ENCODE measurements at places on chromosomes 6 and 20. TPM values are rescaled to one million over a fixed set of nuclear protein-coding genes. Genes with fewer than 3 reads are reported as not detected.

DNA sequence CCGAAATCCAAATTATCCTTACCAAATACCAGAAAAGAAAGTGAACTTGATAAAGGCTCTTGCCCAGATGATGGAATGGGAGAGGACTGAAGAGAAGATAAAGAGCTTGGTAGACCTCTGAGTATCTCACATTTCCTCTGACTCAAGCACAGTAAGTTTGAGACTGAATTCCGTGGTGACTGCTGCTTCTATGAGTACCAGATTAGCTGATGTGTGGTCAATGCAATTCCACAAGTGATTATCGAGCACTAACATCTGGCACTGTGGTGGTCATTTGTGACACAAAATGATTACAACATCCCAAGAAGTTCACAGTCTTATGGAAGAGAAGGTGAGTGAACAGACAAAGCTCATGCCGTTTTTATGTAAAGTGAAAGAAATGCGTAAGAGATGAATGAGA lies 2.6 kb upstream of the RPS6KA2 start:
- DNase-seq: no peak

DNA sequence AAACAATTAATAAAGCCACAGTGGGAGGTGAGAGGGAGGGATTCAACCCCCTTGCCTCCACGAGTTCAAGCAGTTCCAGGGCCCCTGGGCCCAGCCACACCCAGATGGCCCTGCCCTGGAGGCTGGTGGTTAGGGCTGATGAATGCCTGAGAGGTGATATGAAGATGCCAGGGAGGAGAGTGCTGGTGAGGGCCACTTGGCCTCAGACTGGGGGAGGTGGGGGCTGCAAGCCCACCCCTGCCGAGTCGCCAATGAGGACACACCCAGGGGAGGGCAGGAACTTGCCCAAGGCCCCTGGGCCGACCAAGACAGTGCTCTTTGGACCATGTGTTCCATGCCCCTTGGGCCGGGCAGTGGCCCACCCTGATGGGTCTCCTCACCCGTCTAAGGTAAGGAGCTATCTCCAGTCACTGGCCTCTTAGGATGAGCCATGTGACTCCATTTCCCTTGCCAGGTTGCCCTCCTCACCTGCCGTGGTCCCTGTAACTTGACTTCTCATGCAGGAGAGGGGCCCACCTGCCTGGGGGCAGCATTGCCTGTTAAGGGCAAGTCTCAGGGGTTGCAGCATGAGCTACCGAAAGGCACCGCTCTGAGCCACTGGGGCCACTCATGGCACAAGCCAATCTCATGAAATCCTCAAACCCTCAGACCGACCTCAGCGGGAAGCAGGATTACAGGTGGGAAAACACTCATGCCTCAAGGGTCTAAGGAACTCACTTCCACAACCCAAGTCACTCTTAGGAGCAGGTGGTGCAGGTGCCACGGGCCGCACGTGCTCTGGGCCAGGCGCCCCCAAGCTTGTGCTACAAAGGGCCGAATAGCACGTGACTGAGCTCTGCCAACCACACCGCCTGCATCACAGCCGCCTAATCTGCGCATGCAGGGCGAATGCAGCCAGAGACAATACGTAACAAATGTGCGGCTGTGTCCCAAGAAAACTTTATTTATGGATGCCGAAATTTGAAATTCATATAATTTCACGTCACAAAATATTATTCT lies 147.4 kb upstream of the MLN start:
- DNase-seq: no peak

DNA sequence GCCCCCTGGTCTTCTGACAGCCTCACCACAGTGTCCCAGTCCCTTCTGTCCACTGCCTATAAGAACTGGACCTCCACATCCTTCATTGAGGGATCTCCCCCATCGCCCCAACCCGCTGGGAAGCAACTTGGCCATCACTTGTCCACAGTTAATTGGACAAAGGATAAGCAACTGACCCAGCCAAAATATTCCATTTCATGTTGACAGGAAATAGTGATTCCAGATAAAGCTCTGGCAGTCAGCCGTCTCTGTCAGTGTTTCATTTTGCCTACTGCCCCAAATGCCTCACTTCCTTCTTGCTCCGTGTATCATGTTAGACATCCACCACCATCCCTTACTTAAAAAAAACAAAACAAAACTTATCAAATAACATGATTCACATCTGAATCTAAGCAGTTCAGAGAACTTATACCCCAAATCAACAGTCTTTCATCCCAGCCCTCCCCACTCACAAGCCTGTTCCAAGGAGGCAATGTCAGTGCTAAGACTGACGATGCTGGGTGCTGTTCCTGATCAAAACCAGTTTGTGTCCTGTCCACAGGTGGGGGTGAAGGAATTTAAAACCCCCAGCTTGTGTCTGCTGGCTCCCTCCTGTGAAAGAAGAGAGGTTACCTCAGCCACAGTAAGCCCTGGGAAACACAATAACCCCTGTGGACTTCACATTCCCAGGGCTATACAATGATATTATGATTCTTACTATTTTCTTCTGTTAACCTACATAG lies 162.5 kb downstream of the WDR27 start:
- no peak for DNase-seq

DNA sequence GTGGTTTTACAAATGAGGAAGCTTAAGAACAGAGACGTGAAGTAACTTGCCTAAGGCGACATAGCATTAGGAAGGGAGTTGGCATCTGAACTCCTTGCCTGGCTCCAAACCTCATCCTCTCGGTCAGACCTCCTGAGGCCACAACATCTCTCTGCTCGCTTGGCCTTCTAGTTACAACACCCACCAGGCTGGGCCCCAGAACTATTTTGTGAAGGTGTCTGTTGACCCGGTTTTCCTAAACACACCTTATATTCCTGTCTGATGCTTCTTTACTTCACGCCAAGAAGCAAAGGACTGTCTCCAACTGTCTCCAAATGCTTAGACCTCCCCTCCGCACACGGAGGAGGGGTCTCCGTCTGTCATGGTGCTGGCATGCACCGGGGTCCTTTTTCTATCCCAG lies 326.6 kb downstream of the THBS2 start:
- no peak for DNase-seq

The PRSS16 gene
- total RNA-seq: not detected

- DNase-seq: no peak
These were observed 94.1 kb downstream of the PRDM1 start for GRCh38 chr6:106180208-106180607.

DNA sequence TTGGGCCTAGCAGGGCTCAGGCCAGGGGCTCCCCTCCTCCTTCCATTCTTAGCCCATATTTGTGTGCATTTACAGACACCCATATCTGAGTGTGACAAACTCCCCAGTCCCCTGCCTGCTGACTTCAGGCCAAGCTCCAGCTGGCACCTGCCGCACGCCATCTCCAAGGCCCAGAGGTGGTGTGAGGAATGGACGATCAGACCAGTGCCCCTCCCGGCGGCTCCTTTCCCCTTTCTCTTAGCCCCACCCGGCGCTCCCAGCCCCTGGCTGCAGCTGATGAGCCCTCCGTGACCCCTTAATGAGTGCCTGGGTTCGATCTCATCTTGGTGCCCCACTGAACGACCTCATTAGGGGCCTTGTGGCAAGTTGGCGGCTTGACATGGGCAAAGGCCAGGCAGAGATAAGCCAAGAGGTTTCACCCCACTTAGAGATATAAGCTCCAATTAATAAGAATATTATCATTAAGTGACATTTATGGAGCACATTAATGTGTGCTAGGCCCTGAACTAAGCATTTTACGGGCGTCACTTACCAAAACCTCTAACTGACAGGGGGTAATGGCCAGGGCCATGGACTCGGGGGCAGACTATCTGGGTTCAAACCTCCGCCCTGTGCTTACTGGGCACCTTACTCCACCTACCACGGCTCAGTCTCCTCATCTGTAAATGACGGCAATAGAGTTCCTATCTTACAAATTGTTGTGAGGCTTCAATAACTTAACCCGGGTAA lies 17.5 kb downstream of the ADA start:
- no peak for DNase-seq

The IL17F gene
- not detected for total RNA-seq

- DNase-seq: no peak
These were observed 295.3 kb downstream of the PRL start for GRCh38 chr6:22001396-22002027.

GRCh38 chr6:91276315-91276714 lies 689.4 kb upstream of the MAP3K7 start:
- DNase-seq: no peak

The ISM1 gene
- 0.65 TPM for total RNA-seq

The KHDC1L gene
- total RNA-seq: not detected

DNA sequence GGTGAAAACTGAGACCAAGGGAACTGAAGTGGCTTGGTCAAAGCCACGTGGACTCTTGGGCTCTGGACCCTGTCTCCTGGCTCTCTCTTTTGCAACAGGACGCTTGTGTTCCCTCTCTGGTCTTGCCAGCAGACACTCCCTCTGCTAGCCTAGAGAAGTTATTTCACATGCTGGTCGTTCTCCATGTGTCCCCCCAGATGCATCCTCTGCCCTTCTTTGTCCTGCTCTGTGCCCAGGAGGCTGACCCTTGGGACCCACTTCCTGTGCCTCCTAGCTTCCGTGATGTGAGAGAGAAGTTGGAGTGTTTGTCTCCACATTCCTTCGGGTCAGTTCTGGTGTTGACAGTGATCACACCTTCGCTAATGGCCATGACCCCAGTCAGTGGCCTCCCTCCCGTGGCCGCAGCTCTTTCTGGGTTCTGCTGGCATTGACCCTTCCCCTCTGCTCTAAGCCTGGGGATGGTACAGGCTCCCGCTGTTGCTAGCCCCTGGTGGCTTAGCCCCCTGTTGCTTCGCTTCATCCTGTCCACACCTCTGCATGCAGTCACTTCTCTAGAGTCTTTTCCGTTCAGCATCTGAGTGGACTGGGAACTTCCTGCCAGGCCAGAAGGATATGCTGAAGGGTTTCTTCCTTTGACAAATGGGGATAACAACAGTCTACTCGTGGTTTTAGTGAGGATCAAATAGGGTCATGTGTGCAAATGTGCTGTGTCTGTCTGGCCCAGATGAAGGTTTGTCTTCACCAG lies 70.1 kb upstream of the BMP2 start:
- DNase-seq: no peak

GRCh38 chr20:1094751-1095150 lies 23.7 kb upstream of the PSMF1 start:
- DNase-seq: no peak

DNA sequence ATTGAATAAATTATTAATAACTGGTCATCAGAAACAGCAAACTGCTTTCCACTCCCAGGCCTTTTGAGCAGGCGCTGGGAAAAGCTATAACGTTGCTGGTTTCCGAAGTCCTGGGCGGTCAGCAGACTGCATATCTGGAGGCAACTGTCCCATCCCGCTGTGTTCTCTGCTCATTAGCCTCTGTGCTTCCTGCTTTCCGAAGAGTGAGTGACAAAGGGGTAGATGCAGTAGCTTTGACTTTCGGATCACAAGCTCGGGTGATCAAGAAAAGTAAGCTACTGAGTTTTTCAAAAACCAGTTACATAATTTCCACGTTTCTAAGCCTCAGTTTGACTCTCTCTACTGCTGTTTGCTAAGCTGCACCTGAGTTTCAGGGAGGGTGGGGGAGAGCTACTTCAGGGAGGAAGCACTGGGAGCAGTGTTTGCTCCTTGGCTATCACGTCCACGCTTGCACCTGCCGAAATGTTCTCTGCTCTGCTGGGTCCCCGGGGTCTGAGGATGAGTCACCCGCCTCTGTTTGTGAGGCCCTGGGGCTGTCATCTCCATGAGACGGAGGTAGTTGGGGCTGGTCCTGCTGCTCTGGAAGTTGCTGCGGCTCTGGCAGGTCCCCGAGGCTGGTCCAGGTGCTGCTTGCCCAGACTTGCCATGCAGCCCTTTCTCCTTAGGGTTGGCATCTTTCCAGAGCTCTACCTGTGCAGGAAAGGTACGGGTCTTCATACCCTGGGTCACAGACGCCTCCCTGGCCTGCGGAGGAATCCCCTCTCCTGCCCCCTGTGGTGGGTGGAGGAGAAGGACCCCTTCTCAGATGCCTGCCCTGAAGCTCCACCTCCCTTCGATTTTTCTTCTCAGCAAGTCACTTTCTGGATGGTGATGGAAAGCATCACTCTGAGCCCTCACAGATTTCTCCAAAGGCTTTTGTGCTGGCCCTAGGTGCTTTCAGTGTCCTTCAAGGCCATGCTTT lies 220.0 kb downstream of the QKI start:
- no peak for DNase-seq

DNA sequence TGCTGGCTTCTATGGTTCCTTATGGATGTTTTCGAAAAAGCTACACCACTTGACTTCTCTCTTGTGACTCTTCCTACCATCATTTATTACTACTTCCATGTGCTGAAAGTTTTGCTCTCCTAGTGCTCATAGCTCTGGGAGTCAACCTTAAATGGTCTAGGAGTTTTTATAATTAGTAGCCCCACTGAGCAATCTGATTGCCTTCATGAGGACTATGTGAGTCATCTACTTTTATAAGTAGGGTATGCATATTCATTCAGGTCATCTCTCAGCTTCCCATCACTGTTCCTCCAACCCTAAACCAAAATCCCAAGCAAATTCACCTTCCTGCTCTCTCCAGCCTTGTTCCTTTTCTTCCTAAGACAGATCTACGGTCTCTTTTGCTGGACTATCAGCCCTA lies 17.4 kb upstream of the FAXC start:
- DNase-seq: no peak

GRCh38 chr20:4853004-4853403 lies 131.3 kb downstream of the PRND start:
- no peak for DNase-seq

The RIMS4 gene
- 0.13 TPM for total RNA-seq

- no peak for DNase-seq
These were observed 3.4 kb downstream of the PTPRT start for GRCh38 chr20:43186312-43186711.

DNA sequence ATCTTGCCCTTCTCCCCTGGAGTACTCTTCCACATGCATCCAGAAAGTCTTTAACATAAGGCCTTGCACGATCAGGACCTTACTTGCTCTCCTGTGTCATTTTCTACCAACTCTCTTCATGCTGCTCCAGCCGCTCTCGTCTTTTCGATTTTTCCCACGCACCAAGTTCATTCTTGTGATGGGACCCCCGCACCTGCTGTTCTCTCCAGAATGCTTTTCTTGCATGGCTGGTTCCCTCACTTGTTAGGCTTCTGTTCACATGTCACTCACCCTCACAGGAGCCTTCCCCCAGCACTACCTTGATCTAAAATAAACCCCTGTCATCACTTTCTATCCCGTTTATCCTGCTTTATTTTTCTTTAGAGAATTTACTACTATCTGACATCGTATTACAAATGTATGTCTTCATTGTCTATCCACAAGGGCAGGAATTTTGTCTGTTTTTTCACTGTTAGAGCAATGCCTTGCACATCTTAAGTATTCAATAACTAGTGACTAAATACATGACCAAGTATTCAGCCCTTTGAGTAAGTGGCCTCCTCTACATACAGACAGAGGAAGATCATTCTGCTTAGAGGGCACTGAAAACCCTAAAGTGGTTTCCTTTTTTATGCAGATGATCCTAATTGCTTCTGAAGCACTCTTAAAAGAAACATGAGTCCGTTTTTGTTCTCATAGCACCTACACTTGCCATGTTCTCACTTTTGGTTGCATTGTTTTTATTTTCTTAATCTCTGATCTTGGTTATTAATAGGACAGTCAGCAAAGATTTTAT lies 166.9 kb downstream of the SLC16A10 start:
- DNase-seq: no peak

- no peak for DNase-seq
These were observed 60.2 kb downstream of the MAFB start for GRCh38 chr20:40628877-40629276.

GRCh38 chr20:51318058-51318949 lies 224.2 kb downstream of the NFATC2 start:
- no peak for DNase-seq

GRCh38 chr20:41618807-41619311 lies 682 bp upstream of the CHD6 start:
- DNase-seq: peak; percentile 18

- no peak for DNase-seq
These were observed 30.6 kb upstream of the PBOV1 start for GRCh38 chr6:138248878-138249277.

GRCh38 chr6:5854899-5855298 lies 151.8 kb downstream of the NRN1 start:
- no peak for DNase-seq

The NKX2-2 gene
- total RNA-seq: not detected
